Vagina (tissue), 2 donors: ENCODE measurements at places on chromosomes 13 and 19. TPM values are rescaled to one million over a fixed set of nuclear protein-coding genes. Genes with fewer than 3 reads are reported as not detected.

NCAN gene
- not detected for total RNA-seq

FCGBP gene
- 31.7 TPM for total RNA-seq

KIR2DL3 gene
- total RNA-seq: not detected

ADAMTS10 gene
- 66.3 TPM for total RNA-seq

URAD gene
- total RNA-seq: not detected

HTR2A gene
- total RNA-seq: 2.2 TPM

SHISA2 gene
- not detected for total RNA-seq

VAV1 gene
- total RNA-seq: 5.9 TPM

ZNF610 gene
- 0.98 TPM for total RNA-seq

PRTN3 gene
- total RNA-seq: not detected

LGALS4 gene
- not detected for total RNA-seq

PSG7 gene
- total RNA-seq: not detected

SCN1B gene
- total RNA-seq: 8.6 TPM

CAPS gene
- 35.8 TPM for total RNA-seq

TLE6 gene
- 10.6 TPM for total RNA-seq

TPRX2 gene
- not detected for total RNA-seq

ETV2 gene
- not detected for total RNA-seq

LHB gene
- not detected for total RNA-seq

ELAVL3 gene
- 1.2 TPM for total RNA-seq

TMEM190 gene
- total RNA-seq: not detected

ATP1A3 gene
- 4.7 TPM for total RNA-seq

SLC5A5 gene
- not detected for total RNA-seq

ZNF230 gene
- total RNA-seq: 2.0 TPM

ZNF749 gene
- 5.2 TPM for total RNA-seq

ARL11 gene
- 0.98 TPM for total RNA-seq

C19orf33 gene
- total RNA-seq: 96.5 TPM

ZNF431 gene
- total RNA-seq: 16.2 TPM

SUPT5H gene
- 113 TPM for total RNA-seq

HRC gene
- total RNA-seq: 0.25 TPM

VRK3 gene
- total RNA-seq: 34.9 TPM

ZNF559 gene
- total RNA-seq: 23.1 TPM

ZNF155 gene
- 8.3 TPM for total RNA-seq

C5AR1 gene
- total RNA-seq: 12.5 TPM

ZSCAN1 gene
- not detected for total RNA-seq

ELSPBP1 gene
- total RNA-seq: not detected

CEACAM5 gene
- total RNA-seq: 52.1 TPM

NRTN gene
- 3.7 TPM for total RNA-seq

SMAD9 gene
- total RNA-seq: 13.5 TPM

POU4F1 gene
- total RNA-seq: not detected

KLK15 gene
- total RNA-seq: not detected

ZNF729 gene
- not detected for total RNA-seq

SEMA6B gene
- 8.3 TPM for total RNA-seq

ZNF575 gene
- total RNA-seq: 2.9 TPM

DPF1 gene
- not detected for total RNA-seq

UBE2L5 gene
- total RNA-seq: not detected

TEX101 gene
- total RNA-seq: not detected

MISP3 gene
- total RNA-seq: 2.7 TPM

SYNE4 gene
- 2.0 TPM for total RNA-seq

ATCAY gene
- total RNA-seq: 0.98 TPM

UHRF1 gene
- total RNA-seq: 2.0 TPM

APC2 gene
- total RNA-seq: 1.2 TPM

ZNF700 gene
- 14.7 TPM for total RNA-seq

TYROBP gene
- 68.5 TPM for total RNA-seq

RDH8 gene
- not detected for total RNA-seq

PSG3 gene
- not detected for total RNA-seq

PSG1 gene
- not detected for total RNA-seq

DZIP1 gene
- 30.0 TPM for total RNA-seq

FUT2 gene
- total RNA-seq: 6.1 TPM

STXBP2 gene
- total RNA-seq: 64.3 TPM
